ENCODE measurements at places on chromosomes 5 and 9.

DNA sequence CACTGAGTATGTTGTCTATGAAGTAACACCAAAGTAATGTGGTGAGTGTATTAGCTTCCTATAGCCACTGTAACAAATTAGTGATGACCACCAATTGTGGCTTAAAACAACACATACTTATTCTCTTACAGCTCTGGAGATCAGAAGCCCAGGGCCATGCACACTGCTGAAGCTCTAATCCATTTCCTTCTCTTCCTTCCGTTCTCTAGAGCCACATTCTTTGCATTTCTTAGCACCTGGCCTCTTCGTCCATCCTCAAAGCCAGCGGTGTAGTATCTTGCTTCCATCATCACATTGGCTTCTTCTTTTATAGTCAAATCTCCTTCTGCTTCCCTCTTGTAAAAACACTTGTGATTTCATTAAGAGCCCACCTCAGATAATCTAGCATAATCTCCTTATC, 230.3 kb upstream of the RFX3 start:
- DNase-seq = no peak

- DNase-seq = no peak
Measured at GRCh38 chr9:37919956-37920335, 16.0 kb upstream of the SLC25A51 start.

DNA sequence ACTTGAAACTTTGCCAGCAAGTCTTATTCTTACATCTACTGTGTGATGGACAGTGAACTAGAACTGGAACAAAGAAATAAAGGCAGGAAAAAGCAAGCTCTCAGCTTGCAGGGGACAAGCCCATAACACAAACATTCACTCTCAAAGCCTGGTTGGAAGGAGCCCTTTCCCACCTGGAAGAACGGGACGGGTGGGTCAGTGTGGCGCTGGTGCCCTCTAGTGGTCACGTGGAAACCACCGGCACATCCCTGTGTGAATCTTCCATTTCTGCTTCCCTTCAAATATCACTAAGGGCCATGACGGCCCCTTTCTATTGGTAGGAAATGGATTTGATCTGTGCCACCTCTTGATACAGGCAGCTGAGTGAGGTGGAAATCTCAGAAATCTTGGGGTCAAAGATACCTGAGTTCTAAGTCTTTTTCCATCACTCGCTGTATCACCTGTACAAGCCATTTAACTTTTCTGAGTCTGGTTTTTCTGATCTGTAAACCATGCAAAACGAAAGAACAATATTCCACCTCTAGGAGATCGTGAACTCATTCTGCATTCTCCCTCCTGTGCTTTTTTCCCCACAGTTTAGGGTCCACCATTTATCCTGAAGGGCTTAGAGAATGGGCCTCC, 211.6 kb downstream of the MSX2 start:
- peak; percentile 26 for DNase-seq

GRCh38 chr5:5220901-5221631, 80.9 kb downstream of the ADAMTS16 start:
- DNase-seq = no peak

- DNase-seq = peak; percentile 73
Measured at GRCh38 chr5:108143581-108143980, 238.3 kb downstream of the FBXL17 start.

GRCh38 chr5:174427304-174427703, 297.1 kb upstream of the MSX2 start:
- DNase-seq = no peak

DNA sequence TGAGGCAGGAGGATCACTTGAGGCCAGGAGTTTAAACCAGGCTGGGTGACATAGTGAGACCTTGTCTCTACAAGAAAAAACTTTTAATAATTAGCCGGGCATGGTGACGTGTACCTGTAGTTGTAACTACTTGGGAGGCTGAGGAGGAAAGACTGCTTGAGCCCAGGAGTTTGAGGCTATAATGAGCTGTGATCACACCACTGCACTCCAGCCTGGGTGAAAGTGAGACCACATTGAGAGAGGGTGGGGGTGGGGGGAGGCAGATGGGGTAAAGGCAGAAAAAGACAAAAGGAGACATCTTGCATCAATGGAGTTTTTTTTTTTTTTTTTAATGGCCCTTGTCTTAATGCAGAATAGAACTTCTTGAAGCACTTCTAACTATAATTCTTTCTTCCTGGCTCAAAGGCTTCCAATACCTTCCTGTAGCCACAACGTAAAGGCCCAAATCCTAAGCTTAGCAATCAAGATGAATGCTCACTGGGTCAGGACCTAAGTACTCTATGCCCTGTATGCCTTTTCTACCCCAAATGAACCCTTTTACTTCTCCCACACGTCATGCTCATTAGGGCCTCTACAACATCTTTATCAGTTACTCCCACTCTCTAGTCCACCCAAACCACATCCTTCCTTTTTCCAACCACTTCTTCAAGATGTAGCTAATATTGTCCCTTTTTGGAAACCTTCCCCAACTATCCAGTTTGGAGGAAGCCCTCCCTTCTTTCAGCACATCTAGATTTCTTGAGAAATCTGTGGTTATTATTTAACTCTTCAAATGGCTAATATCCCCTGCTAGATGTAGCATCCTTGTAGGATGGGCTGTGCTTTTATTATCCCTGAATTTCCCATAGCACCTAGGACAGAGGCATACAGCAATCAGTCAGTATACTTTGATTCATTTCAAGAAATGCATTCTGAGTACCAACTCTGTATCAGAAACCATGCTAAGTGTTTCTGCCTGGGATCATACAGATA, 40.8 kb downstream of the CSF2 start:
- DNase-seq = no peak

- no peak for DNase-seq
Measured at GRCh38 chr9:134353539-134353938, 27.3 kb downstream of the RXRA start.

GRCh38 chr5:150658699-150659265, 2.3 kb upstream of the MYOZ3 start:
- no peak for DNase-seq

DNA sequence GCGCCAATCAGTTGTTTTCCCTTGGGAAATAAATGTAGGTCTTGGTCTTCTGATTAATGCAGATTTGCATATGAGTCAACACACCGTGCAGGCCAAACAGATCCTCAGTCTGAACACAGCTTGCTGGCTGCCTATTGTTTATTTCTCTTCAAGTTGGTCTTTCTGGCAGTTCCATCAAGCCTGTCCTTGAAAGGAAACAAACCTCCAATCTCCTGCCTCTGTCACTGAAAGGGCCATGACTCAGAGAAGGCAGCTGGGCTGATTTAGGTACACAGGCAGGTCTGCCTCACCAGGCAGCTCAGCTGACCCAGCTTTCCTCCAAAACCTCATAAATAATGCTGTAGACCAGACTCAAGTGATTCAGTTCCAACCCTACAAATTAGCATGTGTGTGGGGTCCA, 175.9 kb downstream of the MAN2A1 start:
- peak; percentile 82 for DNase-seq

- DNase-seq = no peak
Measured at GRCh38 chr5:33275391-33275790, 165.4 kb upstream of the TARS1 start.

All from AG10803 (cell line).